Kidney (tissue), 22 donors: ENCODE measurements at places on chromosomes 2 and 18. TPM values are rescaled to one million over a fixed set of nuclear protein-coding genes. Genes with fewer than 3 reads are reported as not detected.

GRCh38 chr2:23926290-23926749 lies 603 bp downstream of the ATAD2B start:
- H3K27me3 ChIP-seq: no peaks in the 10 kb centered on the region
- peak overlapping the region; percentile 40 for H3K4me3 ChIP-seq
- no peaks in the 10 kb centered on the region for H3K36me3 ChIP-seq
- H3K27ac ChIP-seq: peak overlapping the region; percentile 94

DNA sequence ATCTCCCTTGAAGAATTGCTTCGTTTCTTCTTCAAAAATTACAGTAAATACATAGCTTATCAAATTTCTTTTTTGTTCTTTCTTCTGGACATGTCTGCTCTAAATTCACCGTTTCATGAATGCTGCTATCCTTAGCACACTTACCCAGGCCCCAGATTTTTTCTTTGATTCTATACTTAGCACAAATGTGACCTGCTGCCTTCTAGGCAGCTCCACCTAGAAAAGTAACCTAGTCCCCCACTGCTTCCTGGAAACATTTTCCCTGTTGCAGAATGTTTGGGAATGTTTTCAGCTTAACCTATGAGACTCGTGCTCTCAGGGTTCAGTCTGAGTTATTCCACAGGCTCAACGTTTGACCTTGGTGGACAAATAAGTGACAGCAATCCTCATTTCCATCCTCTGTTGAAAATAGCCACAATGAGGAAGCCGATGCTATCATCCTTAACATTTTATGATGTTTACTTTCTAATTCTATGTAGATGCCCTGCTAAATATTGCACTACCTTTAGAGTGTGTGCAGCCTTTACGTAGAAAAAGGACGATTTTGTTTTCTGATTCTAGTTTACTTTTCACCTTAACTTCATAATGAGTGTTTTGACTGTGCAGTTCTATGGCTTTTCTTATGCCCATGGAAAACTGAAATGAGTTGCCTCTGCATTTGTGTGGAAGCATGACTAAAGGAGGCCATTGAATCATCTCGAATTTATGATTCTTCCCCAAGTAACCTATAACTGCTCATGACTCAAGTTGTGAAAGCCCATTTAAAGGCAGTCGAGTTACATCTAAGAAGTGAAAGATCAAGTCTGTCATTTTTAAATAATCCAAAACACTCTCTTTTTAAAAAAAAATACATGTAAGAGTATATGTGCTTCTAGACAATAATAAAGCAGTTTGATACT lies 47.7 kb downstream of the TMEM182 start:
- no peak for DNase-seq
- no peak overlapping the region for H3K4me3 ChIP-seq
- no peak overlapping the region for H3K27ac ChIP-seq

DNA sequence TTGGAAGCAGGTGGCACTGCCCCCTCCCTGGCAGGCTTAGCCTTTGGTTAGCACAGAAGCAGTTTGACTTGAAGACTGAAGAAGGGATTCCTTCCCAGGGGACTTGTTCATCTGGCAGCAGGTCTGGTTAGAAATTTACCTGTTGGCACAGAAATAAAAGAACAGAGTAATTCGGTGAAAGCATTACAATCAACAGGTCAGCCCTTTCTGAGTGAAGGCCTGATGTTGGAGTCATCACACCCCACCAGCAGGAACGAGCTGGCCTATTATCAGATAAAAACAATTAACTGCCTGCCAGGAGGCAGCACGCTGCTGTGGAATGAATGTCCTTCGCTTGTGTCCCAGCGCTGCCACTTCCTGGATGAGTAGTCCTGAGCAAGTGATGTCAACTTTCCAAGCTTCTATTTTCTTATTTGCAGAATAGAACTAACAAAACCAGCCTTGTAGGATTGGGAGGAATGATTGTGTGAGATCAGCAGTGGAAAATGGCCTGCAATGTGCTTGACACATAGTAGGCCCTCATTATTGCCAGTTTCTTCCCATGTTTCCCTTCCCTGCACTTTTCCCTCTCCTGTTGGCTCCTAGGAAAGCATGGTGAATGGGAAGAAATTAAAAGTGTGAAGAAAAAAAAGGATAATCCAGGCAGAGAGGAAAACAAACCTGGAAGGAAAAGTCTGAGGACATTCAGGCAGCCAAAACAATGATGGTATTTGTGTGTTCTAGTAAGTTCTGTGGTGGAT lies 29.0 kb downstream of the LGALSL start:
- no peak overlapping the region for H3K27ac ChIP-seq
- H3K36me3 ChIP-seq: no peaks in the 10 kb centered on the region
- H3K4me3 ChIP-seq: no peak overlapping the region
- no peaks in the 10 kb centered on the region for H3K27me3 ChIP-seq
- no peaks in the 10 kb centered on the region for H3K4me1 ChIP-seq

DNA sequence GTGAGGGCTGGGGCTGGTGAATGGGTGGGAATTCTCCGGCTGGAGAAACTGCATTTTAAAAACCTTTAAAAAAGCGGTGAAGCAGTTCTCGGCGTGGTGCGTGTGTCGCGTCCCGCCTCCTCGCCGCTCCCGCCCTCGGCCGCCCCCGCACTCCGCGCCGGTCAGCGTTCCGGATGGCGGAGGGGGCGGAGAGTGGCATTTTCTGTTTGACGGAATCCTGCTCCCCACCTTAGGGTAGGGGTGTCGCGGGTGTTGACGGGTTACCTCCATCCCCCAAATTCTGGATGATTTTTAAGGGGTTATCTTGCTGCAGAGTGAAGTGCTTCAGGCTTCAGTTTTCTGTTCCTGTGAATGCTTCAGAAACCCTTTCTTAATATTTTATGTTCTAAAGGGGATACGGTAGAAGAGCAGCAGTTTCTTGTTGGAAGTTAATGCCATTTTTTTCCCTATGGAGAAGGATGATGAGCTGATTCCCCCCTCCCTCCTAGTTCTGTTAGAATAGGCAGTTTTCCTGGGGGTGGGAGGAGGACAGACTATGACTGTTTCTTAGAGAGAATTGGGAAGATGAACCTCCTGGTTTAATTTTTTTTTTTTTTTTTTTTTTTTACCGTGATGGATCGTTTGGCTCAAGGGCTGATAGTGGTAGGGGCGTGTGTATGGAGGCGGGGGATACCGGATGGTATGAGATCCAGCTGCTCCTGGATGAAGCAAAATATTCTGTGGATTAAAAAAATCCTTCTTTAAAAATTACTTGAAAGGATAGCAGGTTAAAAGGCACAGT lies 756 bp downstream of the ABI2 start:
- H3K27ac ChIP-seq: peak overlapping the region; percentile 59
- no peaks in the 10 kb centered on the region for H3K27me3 ChIP-seq
- H3K36me3 ChIP-seq: no peaks in the 10 kb centered on the region

DNA sequence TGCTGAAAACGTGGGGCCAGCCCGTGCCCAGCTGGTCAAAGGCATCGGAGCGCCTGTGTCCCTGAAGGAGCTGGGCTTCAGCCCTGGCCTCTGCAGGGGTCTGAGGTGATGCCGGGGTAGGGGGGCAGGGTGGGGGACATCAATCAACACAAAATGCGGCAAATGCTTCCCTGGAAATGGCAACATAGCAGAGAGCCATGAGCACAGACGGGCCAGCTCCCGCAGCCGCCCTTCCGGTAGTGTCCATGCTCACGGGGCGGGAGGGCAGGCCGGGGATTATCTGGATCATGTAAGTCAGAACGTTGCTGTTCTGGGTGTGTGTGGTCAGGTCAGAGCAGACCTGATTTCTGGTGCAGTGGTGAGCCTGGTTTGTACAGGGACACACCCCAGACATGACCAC lies 56.5 kb upstream of the TWIST2 start:
- H3K27me3 ChIP-seq: no peaks in the 10 kb centered on the region
- no peak for DNase-seq
- H3K27ac ChIP-seq: no peak overlapping the region
- no peak overlapping the region for H3K4me3 ChIP-seq
- H3K4me1 ChIP-seq: no peaks in the 10 kb centered on the region

- no peaks in the 10 kb centered on the region for H3K36me3 ChIP-seq
- H3K27me3 ChIP-seq: no peaks in the 10 kb centered on the region
- H3K27ac ChIP-seq: peak overlapping the region; percentile 32
- H3K4me3 ChIP-seq: peak overlapping the region; percentile 7
- no peaks in the 10 kb centered on the region for H3K4me1 ChIP-seq
Measured at GRCh38 chr2:187552828-187553681, 1.2 kb downstream of the TFPI start.

- no peak overlapping the region for H3K4me3 ChIP-seq
- H3K27ac ChIP-seq: no peak overlapping the region
- DNase-seq: peak; percentile 28
- H3K4me1 ChIP-seq: peaks cover 76% of the 10 kb centered on the region
- no peaks in the 10 kb centered on the region for H3K36me3 ChIP-seq
- H3K27me3 ChIP-seq: no peaks in the 10 kb centered on the region
Measured at GRCh38 chr2:128312411-128312810, 6.3 kb downstream of the HS6ST1 start.

- H3K4me3 ChIP-seq: no peak overlapping the region
- no peak for DNase-seq
- H3K36me3 ChIP-seq: no peaks in the 10 kb centered on the region
Measured at GRCh38 chr2:156340377-156340776, 7.9 kb upstream of the NR4A2 start.

DNA sequence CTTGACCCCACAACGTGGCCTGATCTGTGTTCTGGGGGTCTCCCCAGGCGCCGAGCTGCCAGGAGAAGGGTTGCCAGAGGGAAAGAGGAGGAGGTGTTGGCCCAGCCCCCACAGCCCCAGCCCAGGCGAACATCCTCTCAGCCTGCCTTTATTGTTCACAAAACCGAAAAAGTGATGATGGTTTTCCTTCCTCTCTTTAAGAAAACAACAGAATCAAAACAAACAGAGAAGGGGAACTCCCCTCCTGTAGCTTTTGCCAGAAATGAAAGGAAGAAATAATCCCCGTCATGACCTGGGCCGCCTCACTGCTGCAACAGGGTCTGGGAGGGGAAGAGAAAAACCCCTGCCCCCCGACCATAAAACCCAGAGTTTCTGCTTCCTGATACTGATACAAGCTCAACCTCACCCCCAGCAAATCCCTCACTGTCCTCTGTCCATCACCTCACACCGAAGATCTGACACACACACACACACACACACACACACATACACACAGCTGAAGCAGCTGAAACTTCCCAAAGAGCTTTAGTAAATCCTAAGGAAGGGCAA lies 52.0 kb downstream of the ZFP36L2 start:
- peak overlapping the region; percentile 58 for H3K27ac ChIP-seq
- no peaks in the 10 kb centered on the region for H3K27me3 ChIP-seq
- no peak overlapping the region for H3K4me3 ChIP-seq
- peaks cover 26% of the 10 kb centered on the region for H3K4me1 ChIP-seq

DNA sequence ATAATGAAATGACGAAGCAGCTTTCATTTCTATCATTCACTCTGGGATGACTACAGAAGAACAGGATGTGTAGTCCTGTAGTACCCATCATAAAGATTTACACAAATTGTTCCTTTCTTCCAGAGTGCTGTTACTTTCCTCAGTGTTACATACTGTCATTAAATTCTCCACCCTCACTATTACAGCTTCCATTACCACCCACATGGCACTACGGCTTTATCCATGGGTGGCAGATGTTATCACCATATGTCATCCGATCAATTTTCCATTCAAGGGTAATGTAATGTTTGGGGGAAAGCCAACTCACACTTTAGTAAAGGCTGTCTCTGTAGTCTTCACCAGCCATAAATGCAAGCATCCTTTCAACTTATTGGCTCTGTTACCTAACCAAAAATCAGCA lies 7.1 kb upstream of the CSRNP3 start:
- no peak overlapping the region for H3K4me3 ChIP-seq
- DNase-seq: no peak
- no peaks in the 10 kb centered on the region for H3K27me3 ChIP-seq
- H3K4me1 ChIP-seq: no peaks in the 10 kb centered on the region

GRCh38 chr2:151407281-151407680 lies 2.4 kb upstream of the RIF1 start:
- no peaks in the 10 kb centered on the region for H3K36me3 ChIP-seq
- no peak overlapping the region for H3K4me3 ChIP-seq
- H3K27me3 ChIP-seq: no peaks in the 10 kb centered on the region
- no peak overlapping the region for H3K27ac ChIP-seq
- H3K4me1 ChIP-seq: peaks cover 5% of the 10 kb centered on the region
- no peak for DNase-seq

GRCh38 chr2:66853585-66853984 lies 418.7 kb downstream of the MEIS1 start:
- H3K36me3 ChIP-seq: no peaks in the 10 kb centered on the region
- H3K4me3 ChIP-seq: no peak overlapping the region
- no peaks in the 10 kb centered on the region for H3K4me1 ChIP-seq
- no peak overlapping the region for H3K27ac ChIP-seq

GRCh38 chr2:180196419-180196977 lies 189.4 kb upstream of the CWC22 start:
- DNase-seq: no peak
- H3K4me3 ChIP-seq: no peak overlapping the region
- H3K4me1 ChIP-seq: no peaks in the 10 kb centered on the region
- H3K27me3 ChIP-seq: no peaks in the 10 kb centered on the region

DNA sequence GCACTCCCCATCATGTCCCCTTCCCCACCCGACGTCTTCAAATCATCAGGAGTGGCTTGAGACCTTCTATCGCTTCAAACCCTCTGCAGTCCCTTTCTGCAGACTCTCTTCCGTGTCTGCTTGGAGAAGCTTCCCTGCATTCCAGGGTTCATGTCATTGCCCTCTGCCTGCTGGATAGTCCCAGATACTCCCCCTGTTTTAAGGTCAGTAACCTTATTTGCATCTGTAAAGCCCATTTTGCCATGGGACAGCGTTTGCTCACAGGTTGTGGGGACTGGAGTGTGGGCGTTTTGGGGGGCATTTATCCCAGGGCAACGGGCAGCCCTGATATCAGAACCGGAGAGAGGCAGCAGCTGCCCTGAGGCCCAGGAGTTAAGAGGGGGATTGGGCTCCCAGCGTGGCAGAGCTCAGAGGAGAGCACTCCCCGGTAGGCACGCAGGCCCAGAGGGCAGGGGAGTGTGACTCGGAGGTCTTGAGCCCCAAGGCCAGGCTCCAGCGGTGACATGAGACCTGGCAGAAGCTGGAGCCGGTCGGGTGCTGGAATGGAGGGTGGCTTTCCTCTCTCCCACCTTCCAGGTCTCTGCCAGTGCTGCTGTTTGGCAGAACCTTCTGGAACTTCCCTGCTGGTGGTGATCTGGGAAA lies 73.8 kb downstream of the RTP5 start:
- DNase-seq: no peak
- H3K36me3 ChIP-seq: no peaks in the 10 kb centered on the region
- no peaks in the 10 kb centered on the region for H3K27me3 ChIP-seq
- H3K4me1 ChIP-seq: no peaks in the 10 kb centered on the region
- no peak overlapping the region for H3K27ac ChIP-seq

- H3K4me1 ChIP-seq: peaks cover 2% of the 10 kb centered on the region
- H3K27ac ChIP-seq: no peak overlapping the region
- no peaks in the 10 kb centered on the region for H3K27me3 ChIP-seq
- H3K4me3 ChIP-seq: no peak overlapping the region
- no peak for DNase-seq
Measured at GRCh38 chr18:45057955-45058600, 377.4 kb downstream of the SETBP1 start.

GRCh38 chr2:85649201-85650190 lies 18.5 kb downstream of the SFTPB start:
- H3K4me1 ChIP-seq: no peaks in the 10 kb centered on the region
- H3K36me3 ChIP-seq: peaks cover 12% of the 10 kb centered on the region
- H3K4me3 ChIP-seq: no peak overlapping the region
- peak overlapping the region; percentile 3 for H3K27ac ChIP-seq

- no peak for DNase-seq
- no peaks in the 10 kb centered on the region for H3K36me3 ChIP-seq
- H3K4me3 ChIP-seq: no peak overlapping the region
- H3K27ac ChIP-seq: no peak overlapping the region
Measured at GRCh38 chr2:150809103-150809502, 321.6 kb upstream of the RND3 start.

The POU3F3 gene
- total RNA-seq: 118 TPM

The FRZB gene
- 12.9 TPM for total RNA-seq

The SPC25 gene
- total RNA-seq: 0.79 TPM

The LYPD6 gene
- total RNA-seq: 1.1 TPM
